ENCODE measurements at places on chromosomes 3 and 15.
A peak's percentile ranks its signal among the peaks of the same experiment; 100 is the strongest.

DNA sequence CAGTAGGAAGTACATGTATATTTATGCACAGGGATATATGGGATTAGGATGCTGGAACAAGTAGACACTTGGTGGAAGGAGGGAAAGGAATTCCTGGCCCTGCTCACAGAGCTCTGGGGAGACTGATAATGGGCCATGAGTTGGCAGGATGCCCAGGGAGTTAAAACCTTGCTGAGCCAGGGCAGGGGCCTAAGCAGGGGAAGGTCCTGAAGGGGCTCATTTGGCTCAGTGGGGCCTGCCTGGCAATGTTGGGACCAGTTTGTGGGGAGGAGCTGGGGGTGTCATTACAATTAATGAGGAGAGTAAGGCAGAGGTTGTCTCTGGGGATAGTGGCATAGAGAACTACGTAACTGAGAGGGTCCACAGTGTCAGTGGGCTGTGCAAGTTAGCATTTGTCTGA, 124.2 kb upstream of the ADPGK start:
- peak; percentile 2 for DNase-seq

DNA sequence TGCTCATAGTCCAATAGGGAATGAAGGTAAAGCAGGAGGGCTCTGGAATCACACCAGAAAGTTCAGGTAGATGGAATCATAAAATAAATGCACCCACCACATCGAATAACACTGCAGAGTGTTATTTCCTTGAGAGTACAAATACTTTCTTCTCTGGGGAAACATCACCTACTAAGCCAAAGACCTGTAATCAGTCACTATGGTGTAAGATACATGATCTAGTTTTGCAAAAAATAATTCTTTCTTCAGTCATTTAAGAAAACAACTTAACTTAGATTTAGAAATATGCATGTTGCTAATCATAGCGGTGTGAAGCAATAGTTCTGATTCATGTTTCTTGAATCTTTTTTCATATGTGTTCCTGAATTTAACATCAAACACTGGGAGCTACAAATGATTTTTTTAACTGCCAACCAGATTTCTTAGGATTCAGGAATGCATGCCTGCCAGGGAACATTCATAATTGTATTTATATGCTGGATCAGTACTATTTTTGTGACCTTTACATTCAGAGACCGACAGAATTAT, 40.2 kb upstream of the MEIS2 start:
- no peak for DNase-seq

DNA sequence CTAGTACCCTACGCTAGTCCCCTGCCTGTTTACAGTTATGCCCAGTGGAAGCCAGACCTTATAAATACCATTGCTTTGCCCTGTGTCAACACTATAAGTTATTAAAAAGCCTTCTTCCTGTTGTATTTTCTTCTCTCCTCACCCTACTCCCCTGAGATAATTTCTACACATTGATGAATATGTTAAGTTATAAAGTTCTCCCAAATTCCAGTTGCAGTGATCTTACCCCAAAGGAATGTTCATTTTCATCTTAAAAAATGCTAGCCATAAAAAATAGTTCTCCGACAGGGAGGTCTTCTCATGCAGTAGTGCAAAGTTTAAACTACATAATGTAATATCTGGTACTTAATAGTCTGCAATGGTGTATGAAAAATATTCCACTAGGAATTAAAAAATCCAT, 58.6 kb downstream of the MAP2K5 start:
- no peak for DNase-seq

- DNase-seq = no peak
Measured at GRCh38 chr15:39713846-39714245, 68.8 kb downstream of the FSIP1 start.

DNA sequence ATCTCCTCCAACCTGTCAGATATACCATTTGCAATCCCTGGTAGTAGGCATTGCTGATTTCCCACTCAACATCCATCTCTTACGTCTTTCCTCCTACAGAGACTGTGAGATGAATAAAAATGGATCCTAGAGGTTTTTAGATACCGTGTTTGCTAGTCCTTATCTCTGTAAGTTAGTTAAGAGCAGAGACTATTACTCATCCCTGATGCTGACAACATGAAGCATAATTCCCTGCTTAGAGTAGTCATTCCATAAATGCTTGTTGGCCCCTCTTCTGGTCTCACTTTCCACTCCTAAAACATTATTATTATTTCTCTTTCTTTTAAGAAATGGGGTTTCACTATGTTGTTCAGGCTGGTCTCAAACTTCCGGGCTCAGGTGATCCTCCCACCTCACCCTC, 136.2 kb downstream of the RTP4 start:
- DNase-seq = no peak

DNA sequence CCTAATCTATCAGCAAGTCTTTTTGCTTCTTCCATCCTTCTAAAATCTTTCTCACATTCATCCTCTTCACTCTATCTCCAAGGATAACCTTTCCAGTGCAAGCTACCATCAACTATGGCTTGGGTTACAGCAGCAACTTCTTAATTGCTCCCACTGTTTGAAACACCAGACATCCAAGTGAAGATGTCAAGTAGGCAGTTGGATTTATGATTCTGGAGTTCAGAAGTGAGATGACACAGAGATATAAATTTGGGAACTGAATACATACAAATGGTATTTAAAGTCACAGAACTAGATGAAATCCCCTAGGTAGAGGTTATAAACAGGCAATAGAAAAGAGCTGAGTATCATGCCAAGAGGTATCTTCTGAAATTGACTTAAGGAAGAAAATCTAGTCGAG, 3.7 kb downstream of the UBR1 start:
- no peak for DNase-seq

DNA sequence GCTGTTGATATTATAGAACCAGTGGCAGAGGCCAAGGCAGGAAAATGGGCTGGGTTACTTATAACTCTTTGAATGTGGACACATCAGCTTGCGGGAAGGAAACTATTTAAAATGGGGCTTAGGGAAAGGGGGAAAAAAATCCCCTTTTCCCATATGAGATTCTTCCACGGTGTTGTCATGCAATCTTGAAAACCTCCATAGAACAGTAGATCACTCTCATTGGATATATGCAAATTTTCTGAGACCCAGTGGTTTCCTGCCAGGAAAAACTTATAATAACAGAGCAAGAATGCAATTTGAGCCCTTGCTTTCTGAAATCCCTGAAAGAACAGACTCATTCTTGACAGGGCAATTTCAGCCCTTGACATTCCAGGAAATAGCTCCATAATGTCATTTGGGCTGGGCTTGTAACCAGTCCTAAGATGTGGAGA, 31.1 kb downstream of the TMEM212 start:
- DNase-seq = no peak

GRCh38 chr3:106025151-106025722, 156.4 kb upstream of the CBLB start:
- DNase-seq = peak; percentile 88

GRCh38 chr15:77144026-77144425, 73.1 kb upstream of the TSPAN3 start:
- no peak for DNase-seq

DNA sequence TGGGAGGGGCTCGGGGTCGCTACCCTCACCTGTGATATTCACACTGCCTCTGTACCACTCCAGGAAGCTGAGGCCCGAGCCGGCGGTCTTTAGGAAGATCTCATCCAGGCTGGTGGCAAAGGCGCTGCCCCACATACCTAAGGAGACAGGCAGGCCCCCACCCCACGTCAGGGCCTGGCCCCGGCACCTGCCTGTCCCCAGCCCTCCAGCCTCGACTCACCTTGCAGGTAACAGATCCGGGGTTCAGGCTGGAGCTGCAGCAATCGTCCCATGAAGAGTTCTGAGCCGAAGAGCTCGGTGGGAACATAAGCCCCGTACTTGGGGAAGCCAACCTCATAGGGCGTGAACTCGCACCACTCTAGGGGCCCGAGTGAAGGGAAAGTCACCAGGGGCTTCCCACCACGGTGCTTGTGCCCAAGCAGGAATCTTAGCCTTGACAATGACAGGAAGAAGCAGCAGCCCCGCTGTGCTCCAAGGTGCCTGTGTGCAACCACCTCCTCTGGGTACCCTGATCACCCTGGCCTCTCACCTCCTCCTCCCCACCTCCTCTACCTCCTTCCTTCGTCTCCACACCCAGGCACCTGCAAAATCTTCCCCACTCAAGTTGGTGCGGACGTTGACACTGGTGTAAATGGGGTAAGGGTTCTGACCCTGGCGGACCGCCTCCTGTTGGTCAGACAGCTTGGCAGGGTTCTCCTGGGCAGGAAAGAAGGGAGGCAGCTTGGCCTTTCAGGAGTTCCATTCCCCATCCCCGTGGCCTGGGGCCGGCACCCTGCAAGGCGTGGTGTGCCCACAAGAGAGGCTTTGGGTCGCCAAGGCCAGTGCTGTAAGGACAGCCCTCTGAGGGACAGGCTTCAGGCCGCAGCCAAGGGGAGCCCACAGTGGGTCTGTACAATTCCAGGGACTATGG, 10.6 kb downstream of the PLA2G4F start:
- no peak for DNase-seq

DNA sequence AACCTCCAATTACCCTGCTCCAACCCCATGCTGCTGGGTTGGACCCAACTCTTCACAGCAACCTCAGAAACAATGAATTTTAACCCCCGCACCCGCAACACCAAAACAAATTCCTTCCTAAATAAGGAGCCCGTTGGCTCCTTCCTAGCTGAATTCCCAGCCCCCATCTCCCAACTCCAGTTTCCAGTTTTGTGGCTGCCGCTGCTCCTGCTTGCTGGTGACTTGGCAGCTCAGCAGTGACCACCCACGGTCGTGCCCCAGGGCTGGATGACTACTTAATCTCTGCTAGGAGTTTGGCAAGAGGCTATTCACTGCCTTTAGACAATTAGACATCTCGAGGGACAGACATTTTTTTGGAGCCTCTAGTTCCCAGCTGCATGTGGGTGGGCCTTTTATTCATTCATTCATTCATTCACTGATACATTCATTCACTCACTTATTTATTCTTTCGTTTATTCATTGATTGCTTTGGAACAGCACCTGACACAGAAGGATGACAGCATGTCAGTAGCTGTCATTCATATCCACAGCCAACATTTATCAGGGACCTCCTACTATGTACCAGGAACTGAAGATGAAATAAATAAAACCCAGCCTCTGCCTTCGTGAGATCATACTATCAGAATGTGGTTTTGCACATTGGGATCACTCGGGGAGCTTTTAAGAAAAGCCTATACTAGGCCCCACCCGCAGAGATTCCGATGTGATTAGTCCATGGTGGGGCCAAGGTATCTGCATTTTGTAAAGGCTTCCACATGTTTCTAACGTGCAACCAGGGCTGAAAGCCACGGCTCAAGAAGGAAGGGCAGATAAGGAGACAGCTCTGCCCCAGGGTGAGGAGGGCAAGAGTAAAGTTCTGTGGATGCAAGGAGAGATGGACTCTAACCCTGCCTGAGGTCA, 256.5 kb downstream of the SHQ1 start:
- no peak for DNase-seq

DNA sequence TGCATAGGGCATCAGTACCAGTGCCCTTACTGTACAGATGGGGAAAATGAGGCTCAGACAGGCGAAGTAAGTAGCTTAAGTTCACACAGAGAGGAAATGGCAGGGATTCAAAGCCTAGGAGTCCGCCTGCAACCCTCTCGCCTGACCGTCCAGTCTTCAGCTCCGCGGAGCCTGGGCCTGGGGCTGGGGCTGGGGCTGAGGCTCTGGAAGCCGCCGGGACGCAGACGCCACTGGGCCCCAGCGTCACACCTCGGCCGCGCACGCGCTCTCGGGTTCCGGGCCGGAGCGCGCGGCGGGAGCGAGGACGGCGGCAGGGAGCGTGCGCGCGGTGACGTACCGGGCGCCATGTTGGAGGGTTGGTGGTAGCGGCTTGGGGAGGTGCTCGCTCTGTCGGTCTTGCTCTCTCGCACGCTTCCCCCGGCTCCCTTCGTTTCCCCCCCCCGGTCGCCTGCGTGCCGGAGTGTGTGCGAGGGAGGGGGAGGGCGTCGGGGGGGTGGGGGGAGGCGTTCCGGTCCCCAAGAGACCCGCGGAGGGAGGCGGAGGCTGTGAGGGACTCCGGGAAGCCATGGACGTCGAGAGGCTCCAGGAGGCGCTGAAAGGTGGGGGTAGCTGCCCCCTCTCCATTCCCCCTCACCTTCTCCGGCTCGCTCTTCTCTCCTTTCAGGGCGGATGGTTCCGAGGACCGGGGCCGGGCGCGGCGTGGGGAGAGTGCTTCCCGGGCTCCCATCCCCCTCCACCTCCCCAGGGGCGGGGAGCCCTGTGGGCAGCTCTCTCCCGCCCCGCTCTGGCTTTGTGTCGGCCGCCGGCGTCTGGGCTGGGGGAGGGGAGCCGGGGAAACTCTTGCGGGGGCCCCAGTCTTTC, at the start of gene PPP4R2:
Gene PPP4R2, plus strand, starts transcription at position 339 of the 861 bp plus-strand sequence. Its CDS starts 227 bp downstream, at position 566.
- peak; percentile 81 for DNase-seq

DNA sequence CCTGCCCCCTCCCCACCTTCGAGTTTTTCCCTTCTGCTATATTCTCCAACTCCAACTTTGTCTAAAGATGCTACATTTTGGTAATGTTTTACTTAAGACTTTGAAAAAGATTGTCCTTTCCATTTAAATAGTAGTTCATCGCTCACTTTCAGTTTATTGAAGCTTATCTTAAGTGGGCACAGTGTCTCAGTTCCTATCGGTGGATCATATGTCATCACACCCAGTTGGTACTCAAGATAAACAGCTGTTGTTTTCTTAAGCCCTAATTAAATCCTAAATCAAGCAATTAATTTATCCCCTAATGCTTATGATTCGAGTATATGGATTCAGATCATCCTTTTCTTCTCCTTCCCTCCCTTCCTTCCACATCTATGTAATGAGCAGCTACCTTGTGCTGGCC, 210.7 kb downstream of the TLE3 start:
- no peak for DNase-seq

DNA sequence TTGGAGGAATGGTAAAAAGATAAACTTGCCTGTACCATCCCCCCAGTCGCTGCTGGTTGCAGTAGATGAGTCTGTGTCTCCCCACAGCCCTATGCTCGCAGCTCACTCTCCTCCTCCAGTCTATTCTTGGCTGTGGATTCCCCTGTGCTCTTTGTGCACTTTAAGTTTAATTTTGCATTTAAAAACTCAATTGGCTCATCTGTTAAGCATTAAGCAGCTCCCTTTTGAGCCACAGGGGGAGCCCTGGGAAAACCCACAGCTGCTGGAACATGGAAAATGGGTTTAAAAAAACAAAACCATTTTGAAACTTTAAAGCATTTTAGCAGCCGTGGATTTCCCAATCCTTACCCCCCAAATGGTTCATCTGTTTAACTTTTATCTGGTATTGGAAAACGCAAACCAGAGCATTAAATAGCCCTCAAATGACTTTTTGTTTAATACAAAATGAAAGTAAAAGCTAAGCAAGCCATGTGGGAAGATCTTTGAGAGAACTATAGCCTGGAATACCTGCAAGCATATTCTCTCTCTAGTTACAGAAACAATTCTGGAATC, 536.9 kb downstream of the ZIC1 start:
- DNase-seq = no peak

DNA sequence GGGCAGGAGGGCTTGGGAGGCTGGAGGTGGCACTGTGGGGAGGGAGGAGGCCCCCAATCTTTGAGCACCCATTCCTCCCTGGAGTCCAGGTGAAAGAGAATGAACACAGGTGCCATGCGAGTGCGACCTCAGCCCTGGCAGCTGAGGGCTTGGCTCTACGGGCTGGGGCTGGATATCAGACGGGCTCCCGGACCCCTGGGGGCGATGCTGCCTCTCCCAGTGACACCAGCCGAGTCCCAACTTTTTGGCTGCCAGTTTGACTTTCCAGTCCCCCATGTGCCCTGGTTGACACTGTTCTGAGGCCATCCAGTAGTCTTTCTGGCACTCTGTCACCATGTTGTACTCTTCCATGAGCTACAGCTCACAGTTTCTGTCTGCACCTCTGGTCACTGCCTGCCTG, 1.2 kb downstream of the VILL start:
- DNase-seq = no peak

Measured in NCI-H1092 treated with DMSO at 0.1 percent for 48 hours (cell line).